ENCODE measurements at places on chromosomes 3 and 15.

DNA sequence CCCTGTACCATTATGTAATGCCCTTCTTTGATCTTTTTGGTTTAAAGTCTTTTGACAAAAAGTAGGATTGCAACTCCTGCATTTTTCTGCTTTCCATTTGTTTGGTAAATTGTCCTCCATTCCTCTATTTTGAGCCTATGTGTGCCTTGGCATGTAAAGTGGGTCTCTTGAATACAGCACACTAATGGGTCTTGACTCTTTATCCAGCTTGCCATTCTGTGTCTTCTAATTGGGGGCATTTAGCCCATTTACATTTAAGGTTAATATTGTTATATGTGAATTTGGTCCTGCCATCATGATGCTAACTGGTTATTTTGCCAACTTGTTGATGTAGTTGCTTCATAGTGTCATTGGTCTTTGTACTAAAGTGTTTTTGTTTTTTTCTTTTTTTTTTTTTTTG, 32.4 kb downstream of the CMC1 start:
- DNase-seq, result no peak

- peak; percentile 46 for DNase-seq
Measured at GRCh38 chr15:90871139-90871715, 2.8 kb downstream of the FURIN start.

DNA sequence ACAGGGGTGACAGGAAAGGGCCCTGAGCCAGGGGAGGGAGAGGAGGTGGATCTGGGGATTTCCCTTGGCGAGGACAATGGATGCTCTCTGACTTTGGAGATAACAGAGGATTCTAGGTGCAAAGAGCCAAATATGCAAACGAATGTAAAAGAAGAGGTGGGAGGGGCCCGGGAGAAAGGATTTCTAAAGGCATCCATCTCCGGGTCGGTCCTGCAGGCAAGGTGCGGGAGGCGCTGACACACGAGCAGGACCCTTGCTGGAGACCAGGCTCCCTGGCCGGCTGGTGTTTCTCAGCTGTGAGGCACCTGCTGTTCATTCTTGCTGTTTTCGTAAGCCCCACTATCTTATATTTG, 115.2 kb upstream of the TLE3 start:
- DNase-seq, result no peak

DNA sequence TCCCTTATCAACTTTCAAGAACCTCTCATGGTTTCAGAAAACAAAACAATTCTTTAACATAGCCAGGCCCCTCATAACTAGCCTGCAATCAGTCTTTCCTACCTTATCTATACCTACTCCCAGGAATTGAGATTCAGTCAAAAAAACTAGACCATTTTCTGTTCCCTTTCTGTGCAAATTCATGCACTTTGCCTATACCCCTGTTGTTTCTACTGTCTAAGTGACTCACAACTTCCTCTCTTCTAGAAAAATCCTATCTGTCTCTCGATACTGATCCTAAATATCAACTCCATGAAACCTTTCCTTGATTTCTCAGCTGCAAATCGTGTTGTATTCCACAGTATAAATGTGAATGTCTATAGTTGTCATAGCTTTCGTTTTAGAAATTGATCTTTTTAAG, 10.9 kb upstream of the IL1RAP start:
- DNase-seq, result no peak

GRCh38 chr3:122681284-122681973, 790 bp downstream of the PARP14 start:
- peak; percentile 18 for DNase-seq

DNA sequence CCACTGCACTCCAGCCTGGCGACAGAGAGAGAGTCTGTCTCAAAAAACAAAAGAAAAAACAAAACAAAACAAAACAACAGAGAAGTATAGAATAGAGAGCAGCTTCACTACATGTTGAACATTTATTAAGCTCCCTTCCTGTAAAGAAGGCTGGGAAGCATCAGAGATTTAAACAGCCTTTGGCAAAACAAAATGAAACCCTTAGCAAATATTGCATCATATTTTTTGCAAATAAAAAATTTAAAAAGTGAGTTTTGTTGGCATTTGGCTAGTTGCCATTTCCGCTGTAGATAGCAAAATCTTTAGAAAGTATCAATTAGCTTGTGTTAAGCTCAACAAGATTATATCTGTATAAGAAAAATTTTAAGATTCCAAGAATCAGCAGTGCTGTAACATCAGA, 151.2 kb downstream of the SERPINI1 start:
- DNase-seq, result peak; percentile 4

- no peak for DNase-seq
Measured at GRCh38 chr3:136708333-136708985, 43.7 kb downstream of the STAG1 start.
